ENCODE measurements at places on chromosomes 6 and 20. TPM values are rescaled to one million over a fixed set of nuclear protein-coding genes. Genes with fewer than 3 reads are reported as not detected.

SRF gene
- total RNA-seq = 16.3 TPM

CRISP1 gene
- total RNA-seq = not detected

CALHM4 gene
- not detected for total RNA-seq

PDYN gene
- not detected for total RNA-seq

LY6G6F gene
- not detected for total RNA-seq

PM20D2 gene
- total RNA-seq = 14.2 TPM

Data from A549 treated with AZD2906 at 1 μM for 4 hours (cell line).